T47D (cell line): ENCODE measurements at places on chromosomes 5 and 9.

- no peak for DNase-seq
Measured at GRCh38 chr9:133553973-133554713, 19.6 kb downstream of the ADAMTSL2 start.

DNA sequence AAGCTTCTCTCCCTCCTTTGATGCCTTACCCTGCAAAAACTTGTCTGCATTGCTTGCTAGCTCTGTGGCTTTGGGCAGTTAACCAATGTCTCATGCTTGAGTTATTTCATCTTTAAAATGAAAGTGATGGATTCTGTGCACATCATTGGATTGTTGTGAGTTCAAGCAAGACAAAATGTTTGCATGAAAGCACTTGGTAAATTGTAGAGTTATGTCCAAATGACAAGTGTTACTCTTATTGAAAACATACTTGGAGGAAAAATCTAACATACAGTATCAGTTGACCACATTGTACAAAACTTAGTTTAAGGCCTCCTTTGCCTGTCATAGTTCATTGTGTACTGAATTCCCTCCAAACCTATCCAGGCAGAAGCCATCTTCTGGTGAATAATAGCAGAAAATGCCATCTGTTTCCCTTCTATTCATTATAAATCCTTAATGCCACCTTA is 30.0 kb downstream of the TGFBR1 start:
- DNase-seq, result no peak

DNA sequence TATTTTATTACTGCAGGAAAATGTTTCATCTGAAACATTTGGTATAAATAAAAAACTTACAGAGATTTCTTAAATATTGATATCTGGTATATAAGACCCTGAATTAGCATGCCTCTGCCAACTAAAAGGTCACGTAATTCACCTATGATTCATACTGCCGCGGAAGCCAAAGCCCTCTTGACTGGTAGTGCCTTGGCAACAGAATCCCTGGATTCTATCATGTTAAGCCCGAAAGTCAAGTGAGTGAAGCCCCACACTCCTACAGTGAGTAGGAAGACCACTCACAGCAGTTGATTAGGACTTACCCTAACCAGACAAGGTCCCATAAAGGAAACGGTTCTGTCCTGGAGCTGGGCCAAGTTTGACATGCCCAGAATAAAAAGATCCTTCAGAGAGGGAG is 175.6 kb upstream of the NREP start:
- DNase-seq, result no peak

- DNase-seq, result no peak
Measured at GRCh38 chr5:137757634-137758033, 3.5 kb upstream of the HNRNPA0 start.

DNA sequence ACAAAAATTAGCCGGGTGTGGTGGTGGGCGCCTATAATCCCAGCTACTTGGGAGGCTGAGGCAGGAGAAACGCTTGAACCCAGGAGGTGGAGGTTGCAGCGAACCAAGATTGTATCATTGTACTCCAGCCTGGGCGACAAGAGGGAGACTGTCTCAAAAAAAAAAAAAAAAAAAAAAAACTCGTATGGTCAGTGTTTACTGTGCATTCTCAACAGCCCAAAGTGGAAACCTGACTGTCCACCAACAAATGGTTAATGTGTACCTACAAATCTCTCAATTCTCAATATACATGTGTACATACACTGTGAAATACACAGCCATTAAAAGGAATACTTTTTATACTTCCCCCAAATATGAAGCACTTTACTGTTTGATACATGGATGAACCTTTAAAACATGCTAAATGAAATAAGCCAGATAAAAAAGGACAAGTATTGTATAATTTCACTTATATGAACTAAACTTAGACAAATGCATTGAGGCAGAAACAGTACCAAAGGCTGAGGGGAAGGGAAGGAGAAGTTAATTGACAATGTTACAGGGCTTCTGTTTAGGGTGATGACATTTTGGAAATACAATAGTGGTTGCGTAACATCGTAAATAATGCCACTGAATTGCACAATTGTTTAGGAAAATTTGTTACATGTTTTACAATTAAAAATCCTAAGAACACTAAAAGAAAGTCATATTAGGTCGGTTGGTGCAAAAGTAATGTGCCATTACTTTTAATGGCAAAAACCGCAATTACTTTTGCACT is 16.5 kb downstream of the DNAJA1 start:
- DNase-seq, result no peak

DNA sequence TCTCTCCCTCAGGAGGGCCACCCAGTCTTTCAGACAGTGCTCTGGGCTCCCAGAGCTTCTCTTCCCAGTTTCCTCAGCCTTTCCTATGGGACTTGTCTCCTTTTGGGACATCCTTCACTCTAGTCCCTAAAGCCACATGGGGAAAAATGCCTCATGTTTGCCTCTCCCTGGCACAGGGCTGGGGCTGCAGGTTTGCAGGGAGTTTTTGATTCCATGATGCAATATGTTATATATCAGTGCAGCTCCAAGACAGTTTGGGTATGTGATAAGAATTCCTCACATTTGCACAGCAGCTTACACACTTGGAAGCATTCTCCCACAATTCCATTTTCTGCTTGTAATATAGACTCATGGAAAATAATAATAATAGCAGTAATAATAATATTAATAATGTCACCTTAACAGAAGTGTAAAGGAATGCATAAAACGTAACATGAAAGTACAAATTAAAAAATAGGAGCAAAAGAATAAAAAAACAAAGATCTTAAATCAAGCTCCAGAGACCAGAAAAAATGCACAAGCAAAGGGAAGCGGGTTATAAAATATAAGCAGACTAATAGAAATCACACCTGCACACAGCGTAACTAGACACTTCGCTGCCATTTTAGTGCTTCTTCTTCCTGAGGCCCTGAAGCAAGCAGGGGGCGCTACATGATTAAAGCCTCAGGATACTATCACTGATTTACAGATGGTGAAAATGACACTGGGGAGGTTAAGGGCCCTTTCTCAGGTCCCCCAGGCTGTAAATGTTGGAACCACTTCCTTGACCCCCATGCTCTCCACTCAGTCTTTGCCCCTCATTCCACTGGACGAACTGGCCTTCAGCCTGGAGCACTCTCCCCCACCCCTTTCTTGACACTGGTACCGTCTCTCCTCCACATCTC is 70.0 kb upstream of the IL17B start:
- DNase-seq, result no peak

GRCh38 chr5:5285906-5286305 is 136.6 kb upstream of the ICE1 start:
- no peak for DNase-seq

DNA sequence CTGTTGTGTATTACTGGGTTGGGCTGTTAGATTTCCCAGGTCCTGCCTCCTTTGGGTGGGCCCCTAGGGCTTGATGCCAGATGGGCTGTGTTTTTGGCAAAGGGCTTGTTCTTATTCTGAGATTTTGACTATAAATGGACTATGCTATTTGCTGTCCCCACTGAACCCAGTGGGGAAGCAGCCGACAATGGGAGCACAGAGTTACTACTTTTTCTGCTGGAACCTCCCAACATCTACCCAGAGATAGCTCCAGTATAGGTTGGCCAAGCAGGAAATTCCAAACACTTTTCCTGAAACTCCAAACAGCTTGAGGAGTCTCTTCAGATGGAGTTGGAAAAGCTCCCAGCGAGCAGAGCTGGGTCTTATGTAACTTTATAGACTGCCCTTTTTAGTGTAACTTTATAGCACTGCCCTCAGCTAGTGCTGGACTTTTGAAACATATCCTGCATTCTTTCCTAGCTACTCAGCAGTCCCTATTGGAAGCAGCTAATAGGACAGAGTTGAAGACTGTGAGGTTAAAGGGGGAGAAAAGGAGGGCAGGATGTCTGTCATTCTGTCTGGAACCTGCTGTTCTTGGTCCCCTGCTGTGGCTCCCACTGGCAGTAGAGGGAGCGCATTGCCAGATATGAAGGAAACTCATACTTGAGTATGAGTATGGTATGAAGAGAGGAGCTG is 21.0 kb downstream of the RUSC2 start:
- DNase-seq, result no peak

GRCh38 chr5:73381590-73382400 is 66.8 kb downstream of the FOXD1 start:
- DNase-seq, result no peak

DNA sequence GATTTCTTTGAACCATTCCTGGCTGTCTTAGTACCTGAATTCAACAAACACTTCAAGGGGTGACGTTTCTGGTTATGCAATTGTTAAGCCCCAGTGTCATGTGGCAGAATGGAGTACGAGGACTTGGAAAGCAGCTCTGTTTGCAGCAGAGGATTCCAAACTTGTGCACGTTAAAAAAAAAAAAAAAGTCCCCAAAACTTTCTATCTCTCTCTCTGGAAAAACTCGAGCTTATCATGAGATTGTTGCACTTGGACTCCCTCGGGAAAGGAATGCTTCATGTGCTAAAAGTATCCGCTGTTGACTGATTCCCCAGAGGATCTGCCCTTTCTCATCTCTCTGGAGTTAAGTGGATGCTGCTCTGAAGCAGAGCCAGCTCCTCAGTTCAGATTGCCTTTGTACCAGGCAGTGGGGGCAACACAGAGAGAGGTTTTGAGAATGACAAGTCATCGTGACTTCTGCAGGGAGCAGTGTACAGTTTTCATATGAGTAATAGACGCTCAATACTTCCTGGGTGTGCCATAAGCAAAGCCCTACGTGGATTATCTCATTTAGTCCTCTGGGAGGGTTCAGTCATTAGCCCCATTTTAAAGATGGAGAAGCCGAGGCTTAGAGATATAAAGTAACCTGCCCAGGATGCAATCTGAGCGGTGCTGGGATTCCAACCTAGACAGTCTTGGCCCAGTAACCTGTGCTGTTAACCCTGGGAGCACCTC is 28.1 kb downstream of the TMOD1 start:
- no peak for DNase-seq

DNA sequence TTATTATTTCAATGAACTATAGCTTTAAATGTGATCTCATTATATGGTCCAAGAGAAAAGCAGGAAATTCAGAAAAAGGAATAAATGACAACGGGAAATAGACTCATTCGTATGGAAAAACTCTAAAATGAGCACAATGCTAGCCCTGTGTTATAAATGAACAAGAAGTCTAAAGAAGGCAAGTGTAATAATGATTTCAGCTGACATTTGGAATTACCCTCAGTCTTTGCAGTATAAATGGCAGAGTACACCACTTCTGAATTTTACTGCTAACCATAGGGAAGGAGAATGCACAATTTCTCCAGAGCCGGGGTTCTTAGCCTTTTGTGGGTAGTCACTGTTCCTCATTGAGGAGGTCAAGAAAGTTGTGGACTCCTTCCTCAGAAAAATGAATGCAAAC is 93.1 kb downstream of the ANKRD55 start:
- DNase-seq, result no peak

GRCh38 chr5:151708126-151708525 is 21.4 kb upstream of the SPARC start:
- DNase-seq, result peak; percentile 70

- no peak for DNase-seq
Measured at GRCh38 chr5:156411185-156411613, 84.2 kb downstream of the SGCD start.

DNA sequence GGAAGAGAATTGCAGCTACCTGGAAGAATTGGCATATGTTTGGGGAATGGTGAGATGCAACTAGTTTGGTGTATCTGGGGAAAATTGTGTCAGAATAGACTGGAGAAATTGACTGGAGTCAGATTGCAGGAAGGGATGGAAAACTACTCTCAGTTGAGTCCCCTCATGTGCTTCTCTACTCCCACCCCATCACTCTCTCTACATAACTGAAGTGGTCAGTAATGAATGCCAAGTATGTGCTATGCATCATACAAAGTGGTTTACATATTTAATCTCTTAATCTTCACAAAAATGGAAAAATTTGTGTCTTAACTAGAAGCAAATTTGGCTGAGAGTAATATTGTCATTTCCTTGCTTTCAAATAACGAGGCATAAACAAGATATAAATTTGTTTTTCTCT is 146.4 kb upstream of the TNC start:
- no peak for DNase-seq

DNA sequence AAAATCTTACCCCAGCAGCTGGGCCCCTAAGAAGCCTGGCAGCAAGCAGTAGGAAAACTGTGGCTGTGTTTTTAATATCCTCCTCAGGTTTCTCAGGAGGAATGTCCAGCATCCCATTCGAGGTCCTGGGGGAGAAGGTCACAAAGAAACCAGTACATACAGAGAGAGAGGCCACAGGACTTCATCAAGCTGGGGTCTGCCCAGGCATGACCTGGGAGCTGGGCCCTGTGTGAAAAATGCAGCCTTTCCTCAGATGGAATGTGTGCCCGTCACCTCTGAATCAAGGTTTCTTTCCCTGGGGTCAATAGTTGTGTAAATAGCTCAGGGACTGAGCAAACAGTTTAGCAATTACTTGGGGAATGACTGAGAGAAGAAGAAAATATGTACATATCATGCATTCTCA is 33.9 kb upstream of the RAD23B start:
- peak; percentile 83 for DNase-seq

- no peak for DNase-seq
Measured at GRCh38 chr5:67093279-67093678, 103.3 kb downstream of the CD180 start.

DNA sequence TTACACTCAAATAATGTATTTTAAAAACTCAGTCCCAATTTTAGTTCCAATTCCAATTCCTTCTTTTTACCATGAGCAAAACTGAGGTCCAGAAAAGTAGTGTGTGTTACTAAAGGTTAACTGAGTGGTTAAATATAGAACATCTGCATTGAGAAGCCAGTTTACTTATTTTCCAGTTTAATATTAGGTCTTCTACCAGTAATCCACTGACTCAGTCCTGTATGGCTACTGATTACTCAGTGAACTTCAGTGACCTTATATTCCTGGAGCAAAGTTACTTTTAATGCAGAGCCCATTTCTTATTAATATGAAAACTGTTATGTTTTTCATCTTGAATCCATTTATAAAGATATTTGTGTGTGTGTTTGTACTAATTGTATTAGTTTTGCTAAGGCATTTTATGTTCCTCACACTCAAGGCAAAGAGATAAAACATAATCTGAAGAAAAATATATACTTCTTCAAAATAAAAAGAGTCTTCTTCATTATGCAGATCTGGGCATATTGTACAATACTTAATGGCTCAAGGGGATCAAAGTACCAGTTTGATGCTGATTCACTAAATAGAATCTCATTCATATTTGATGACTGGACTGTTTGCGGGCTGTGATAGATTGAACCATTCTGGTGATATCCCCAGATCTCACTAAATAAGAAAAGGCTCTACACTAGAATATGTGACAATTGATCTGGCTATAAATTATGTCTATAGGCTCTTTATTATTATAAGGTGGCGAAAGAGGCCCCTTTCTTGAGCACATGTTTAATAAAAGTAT is 60.8 kb downstream of the DMXL1 start:
- no peak for DNase-seq

DNA sequence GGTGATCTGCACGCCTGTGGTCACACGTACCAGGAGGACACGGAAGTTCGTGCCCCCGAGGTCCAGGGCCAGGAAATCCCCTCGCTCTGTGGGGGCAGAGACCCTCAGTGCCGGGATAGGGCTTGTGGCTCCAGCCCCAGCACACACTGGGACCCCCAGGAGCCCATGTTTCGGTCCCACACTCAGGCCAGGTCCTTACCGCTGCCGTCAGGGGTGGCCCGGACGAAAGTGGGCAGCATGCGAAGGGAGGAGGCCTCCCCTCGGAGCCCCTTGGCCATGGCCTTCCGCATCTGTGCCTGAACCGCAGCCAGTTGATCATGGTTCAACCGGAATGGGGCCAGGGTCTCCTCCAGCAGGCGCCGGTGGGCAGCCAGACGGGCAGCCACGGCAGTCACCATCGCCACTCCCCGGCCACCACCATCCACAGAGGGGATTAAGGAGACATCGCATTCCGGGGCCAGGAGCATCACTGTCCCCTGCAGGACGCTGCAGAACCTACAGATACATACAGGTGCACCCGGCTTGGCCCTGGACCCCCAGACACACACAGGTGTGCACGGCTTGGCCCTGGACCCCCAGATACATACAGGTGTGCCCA is 11.8 kb downstream of the HK3 start:
- no peak for DNase-seq
